ENCODE measurements at places on chromosomes 11 and 22.

- DNase-seq: no peak
Measured at GRCh38 chr22:27686534-27686933, 115.0 kb downstream of the MN1 start.

- no peak for DNase-seq
Measured at GRCh38 chr11:14255238-14255534, 103.8 kb downstream of the RRAS2 start.

DNA sequence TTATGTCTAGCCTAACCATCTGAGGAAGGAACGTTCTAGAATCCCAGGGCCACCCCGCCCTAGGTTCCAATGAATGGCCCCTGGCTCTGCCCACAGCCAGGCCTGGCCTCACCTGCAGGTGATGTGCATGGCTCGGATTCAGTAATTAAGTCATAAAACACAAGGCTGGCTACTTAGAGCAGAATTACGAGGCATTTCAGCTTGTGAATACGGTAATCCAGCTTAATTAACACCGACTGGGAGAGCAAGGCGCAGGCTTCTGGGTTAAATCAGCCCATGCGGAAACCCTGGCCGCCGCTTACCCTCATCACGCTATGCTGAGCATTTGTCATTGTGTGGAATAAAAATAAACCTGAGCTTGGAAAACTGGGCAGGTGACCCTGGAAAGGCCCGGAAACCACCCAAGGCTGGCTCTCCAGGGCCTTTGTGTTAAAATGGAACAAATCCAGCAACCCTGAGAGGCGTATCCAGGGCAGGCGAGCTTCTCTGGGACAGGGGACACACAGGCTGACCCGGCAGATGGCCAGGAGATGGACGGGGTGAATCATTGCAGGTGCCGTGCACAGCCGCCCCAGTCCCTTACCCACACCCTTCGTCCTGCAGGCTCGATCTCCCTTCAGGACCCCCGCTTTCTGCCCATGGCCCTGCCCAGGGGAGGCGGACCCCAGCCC lies 220.2 kb downstream of the CTTN start:
- DNase-seq: no peak

- no peak for DNase-seq
Measured at GRCh38 chr22:19488884-19489843, 9.4 kb downstream of the CDC45 start.

GRCh38 chr22:43812890-43813289 lies 785 bp upstream of the EFCAB6 start:
- DNase-seq: no peak

DNA sequence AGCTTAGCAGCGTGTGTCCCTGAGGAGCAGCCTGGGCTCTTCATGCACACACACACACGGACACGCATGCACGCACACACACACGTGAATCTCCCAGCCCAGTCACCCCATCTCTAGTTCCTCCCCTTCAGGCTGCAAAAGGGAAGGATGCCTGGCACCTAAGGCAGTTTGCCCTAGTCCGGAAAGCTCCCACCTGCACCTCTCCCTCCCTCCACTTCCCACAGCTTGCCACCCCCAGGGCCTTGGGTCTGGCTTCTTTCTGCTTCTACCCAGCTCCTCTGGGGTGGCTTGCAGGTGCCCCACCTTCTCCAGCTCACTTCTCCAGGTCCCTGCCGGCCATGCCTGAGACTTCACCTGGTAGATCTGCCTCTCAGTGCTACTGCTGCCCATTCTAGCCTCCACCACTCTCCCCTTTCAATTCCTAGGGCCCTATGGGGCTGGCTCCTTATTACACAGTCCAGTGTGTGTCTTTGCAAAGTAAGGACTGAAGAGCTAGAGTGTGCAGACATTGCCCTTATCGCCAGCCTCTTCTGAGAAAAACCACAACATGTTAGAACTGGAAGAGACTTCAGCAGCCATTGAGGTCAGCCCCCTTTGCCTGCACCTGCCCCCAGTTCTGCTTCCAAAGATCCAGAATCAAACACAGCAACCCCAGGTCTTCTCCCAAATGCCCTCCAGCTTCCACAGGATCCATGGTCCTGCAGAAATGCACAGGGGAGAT lies 33.5 kb upstream of the CHST1 start:
- DNase-seq: no peak

DNA sequence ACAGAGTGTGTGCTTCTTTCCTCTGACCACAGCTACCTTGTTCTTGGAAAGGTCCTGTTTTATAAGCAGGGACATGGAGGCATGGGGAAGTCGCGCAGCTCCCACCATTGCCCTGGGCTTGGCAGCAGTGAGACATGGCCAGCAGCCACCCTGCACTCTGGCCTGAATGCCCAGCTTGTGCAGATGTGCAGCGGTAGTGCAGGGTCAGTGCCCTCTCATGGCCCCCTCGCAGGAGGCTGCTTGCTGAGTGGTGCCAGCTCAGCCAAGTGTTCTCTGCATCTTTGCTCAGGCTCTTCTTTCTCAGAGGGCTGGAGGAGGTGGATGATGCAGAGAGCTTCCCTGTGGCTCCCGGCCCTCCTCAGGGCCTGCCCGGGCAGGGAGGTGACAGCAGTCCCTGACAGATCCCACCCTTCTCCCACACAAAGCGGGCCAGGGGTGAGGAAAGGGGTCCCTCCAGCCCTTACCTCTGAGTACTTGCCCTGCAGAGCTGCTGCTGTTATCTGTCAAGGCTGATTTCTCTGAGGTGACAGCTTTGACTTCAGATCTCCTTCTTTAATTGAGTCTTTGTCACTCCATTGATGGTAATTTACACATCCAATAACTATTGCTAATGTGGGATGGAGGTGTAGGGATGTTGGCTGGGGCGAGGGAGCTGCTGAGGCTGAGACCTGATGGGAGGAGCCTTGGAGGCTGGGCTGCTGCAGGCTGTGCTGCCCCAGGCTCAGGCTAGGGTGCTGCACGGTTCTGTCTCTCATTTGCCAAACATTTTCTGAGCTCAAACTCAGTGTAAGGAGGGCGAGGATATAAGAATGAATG lies 47.4 kb upstream of the B3GAT1 start:
- DNase-seq: no peak

DNA sequence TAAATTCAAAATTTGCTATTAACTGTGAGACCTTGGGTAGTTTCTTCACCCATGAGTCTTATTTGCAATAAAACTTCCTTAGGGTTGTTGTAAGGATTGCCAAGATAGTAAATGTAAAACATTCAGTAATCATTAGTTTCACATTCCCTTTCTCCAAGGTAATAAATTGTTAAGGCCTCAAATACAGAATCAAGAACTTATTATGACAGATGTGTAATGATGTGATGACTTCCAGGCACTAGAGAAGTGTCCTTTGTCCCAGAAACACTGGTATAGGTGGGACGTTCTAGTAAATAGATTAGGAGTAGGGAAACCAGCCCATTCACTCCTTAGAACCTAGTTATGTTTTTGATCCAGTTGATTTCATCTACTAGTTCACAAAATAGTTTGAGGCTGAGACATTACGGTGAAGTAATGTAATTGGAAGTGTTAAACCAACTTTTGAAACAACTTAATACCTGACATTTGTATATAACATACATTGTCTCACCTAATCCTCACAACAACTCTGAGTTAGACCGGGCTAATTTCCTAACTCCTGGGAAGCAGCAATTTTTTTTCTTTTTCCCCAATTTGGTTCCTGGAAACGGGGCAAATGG lies 25.5 kb downstream of the CTNND1 start:
- no peak for DNase-seq

DNA sequence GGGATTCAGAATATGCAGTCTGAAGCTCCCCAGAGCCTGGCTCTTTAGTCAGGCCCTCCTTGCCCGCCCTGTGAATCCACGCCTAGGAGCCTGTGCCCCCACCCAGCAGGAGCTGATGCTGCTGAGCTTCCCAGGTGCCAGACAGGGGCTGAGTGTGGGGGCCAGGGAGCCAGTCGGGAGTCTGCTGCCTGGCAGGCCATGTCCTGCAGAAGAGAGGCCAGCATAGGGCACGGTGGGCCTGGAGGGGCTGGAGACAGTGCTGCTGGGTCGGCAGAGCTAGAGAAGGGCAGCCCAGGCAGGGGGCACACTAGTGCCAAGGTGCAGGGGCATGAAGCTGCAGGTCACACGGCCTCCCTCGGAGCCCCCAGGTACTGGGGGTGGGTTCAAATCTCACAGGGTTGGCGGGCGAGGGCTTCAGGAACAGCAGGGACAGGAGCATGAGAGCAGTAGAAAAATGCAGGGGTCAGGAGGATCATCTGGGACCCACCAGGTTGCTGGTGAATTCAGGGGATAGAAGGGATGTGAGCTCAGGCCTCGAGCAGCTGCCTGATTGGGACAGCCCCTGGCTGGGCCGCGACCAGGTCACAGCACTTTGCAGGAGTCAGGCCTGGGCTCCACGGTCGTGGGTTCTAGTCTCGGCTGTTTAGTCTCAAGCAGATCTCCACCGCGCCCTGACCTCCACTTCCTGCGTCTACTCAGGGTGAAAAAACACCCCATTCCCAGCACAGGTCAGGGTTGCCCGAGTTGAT lies 4.1 kb upstream of the SEPTIN5 start:
- DNase-seq: no peak

DNA sequence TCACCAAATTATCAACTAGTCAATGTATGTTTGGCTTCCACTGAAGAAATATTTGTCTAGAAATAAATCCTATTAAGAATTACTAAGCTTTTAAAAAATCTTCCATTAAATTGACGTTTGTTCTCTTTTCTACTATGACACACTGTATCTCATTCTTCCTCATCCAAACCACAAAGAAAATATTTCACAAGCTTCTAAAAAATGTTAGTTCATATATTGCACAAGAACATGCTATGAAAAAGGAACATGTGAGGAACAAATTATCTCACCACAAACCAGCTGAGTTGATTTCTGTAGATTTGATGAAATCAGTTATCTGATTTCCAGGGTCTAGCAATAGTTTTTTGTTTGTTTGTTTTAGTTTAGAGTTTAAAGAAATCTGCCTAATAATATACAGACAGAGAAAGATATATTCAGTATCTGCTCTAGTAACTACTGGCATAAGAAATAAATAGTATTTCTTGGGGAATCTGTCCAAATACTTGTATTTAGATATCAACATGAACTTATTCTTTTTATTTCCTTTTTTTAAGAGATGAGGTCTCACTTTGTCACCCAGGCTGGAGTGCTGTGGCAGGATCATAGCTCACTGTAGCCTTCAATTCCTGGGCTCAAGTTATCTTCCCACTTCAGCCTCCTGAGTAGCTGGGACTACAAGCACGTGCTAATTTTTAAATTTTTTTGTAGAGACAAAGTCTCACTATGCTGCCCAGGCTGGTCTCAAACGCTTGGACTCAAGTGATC lies 161.7 kb downstream of the ATG16L2 start:
- no peak for DNase-seq

GRCh38 chr11:73018856-73019255 lies 123.3 kb downstream of the FCHSD2 start:
- no peak for DNase-seq

DNA sequence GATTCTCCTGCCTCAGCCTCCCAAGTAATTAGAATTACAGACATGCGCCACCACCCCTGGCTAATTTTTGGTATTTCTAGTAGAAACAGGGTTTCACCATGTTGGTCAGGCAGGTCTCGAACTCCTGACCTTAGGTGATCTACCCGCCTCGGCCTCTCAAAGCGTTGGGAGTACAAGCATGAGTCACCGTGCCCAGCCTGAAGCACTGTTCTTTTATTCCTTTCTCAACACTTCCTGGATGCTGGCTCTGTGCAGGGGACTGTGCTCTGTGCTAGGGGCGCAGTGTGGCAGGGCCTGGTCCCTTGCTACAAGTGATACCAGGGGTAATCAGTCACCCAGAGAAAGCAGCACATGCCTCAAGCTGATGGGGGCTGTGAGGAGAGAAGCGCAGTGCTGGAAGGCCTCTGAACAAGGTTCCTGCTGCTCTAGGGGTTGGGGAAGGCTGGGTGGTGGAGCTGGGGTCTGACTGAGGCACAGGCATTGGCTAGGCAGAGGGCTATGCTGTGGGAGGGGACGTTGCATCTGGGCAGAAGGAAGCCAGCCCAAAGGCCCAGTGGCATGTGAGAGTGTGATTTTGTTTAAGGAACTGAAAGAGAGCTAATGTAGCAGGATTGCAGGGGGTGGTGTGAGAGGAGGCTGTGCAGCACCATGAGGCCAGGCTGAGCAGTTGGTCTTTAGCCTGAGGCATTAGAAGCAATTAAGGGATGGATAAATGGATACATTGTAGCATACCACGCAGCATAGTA lies 42.5 kb downstream of the CABIN1 start:
- no peak for DNase-seq

Measured in activated T-helper 1 cell treated with anti-CD3 and anti-CD28 coated beads, Interleukin-2, amount 50 U/mL, for 16 hours (primary cell).